ENCODE measurements at places on chromosomes 1 and 21.

- DNase-seq = no peak
Measured at GRCh38 chr1:85282424-85282823, 6.0 kb upstream of the BCL10 start.

DNA sequence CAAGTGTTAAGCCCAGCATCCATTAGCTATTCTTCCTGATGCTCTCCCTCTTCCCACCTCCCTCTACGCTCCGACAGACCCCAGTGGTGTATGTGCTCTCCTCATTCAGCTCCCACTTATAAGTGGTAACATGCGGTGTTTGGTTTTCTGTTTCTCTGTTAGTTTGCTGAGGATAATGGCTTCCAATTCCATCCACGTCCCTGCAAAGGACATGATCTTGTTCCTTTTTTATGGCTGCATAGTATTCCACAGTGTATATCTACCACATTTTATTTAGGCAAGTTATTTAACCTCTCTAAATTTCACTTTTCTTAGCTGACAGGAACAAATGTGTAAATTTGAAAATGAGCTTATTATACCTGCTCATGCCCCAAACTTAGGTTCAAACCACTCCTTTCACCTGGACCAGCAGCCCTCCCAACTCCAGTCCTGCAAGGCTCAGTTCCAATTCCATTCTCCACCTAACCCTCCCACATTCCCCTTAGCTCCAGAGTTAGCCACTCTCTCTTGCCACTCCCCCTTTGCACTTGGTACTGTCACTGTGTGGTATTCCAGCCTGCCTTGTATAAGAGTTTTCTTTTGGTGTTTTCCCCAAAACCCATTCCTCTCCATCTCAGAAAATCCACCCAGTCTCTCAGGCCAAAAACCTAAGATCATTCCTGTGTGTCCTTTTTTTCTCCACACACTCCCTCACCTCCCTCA lies 1.7 kb upstream of the PEF1 start:
- no peak for DNase-seq

DNA sequence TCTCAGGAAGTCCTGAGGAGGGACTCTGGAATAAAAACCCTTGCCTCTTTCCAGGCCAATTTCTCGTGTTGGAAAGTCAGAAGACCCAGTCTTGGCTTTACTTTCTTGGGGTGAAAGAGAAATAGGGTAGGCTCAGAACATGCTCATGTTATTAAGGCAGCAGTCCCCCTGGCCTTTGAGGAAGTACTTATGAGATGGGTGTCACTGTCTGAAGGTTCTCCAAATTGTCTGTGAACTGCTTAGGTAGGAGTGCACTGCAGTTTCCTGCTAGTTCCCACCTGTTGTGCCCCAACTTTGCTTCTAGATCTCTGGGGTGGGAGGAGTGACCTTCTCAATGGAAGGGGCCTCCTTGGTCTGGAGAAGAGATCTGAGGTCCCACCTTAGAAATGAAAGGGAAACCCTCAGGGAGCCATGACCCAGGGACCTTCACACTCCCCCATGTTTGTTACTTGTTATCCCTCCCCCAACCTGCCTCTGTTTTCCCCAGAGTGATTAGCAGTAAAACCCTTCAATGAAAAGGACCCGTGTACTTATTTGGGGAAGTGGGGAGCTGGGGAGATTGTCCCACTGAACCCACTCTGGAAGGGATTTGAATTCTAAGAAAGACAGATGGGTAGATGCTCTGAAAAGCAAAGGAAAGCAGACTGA lies 5.7 kb downstream of the ZNF691 start:
- no peak for DNase-seq

GRCh38 chr1:62131093-62131725 lies 63.4 kb upstream of the L1TD1 start:
- no peak for DNase-seq

DNA sequence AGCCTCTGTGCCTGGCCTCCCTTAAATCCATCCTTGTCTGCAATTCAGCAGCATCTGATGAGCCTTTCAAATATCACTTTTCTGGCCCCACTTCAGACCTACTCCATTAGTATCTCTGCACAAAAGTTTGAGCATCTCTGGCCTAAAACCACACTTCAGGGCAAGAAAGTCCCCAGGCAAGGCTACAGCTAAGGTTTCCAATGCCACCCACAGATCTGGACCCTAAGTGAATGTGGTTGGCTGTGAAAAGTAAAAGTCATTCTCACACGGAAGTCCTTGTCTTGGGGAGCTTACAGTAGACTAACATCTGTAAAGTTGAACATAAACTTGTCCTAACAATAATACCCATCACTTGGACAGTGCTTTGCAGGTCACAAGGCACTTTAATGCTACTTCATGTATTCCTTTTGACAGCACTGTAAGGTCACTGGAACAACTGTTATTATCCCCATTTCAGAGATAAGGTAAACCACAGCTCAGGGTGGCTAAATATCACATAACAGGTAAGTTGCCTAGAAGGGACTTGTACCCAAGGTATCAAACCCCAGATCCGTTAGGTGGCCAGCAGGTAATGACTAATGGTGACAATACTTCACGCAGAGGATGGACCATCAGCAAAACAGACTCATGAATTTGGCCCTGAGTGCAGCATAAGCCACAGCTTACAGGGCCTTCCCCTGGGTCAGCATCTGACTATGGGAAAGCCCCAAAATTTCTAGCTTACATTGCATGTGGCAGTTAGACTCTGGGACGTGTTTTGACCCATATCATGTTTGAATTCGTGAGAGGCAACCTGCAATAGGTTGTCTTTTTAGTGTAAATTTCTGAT lies 356.0 kb downstream of the HHAT start:
- DNase-seq = no peak

- DNase-seq = no peak
Measured at GRCh38 chr21:42226626-42227025, 7.7 kb downstream of the ABCG1 start.

DNA sequence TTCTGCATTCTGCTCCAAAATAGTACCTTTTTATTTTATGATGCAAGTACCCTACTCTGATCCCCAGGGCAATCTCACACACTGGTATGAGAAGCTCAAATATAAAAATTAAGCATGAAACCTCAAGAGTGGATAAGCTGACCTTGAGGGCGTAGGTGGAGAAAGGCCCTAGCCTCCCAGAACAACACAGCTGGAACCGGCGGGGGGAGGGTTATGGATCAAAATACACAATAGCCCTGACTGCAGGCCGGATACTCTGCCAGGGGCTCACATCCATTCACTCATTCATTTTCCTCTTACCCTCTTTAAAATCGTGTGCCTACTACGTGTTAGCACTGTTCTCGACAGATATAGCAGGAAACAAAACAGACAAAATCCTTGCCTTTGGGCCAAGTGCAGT lies 32.8 kb upstream of the ECE1 start:
- no peak for DNase-seq

- no peak for DNase-seq
Measured at GRCh38 chr1:184629266-184629665, 125.4 kb downstream of the EDEM3 start.

GRCh38 chr1:189847613-189848012 lies 630.1 kb downstream of the BRINP3 start:
- DNase-seq = no peak

DNA sequence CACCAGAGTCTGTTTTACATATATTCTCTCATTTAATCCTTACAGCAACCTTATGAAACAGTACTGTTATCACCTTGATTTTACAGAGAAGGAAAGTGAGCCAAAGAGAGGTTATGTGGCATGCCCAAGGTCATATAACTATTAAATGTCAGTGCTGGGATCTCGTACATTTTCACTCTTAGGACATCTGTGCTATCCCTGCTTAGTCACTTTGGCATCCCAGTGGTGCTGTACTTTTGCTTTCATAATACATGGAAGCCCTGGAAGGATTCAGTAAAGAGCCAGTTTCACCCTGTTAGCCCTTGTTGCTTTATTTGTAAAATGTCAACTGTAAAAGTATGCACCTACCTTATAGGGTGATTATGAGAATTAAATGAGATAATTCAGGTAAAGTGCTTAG lies 104.4 kb downstream of the NFIA start:
- no peak for DNase-seq

DNA sequence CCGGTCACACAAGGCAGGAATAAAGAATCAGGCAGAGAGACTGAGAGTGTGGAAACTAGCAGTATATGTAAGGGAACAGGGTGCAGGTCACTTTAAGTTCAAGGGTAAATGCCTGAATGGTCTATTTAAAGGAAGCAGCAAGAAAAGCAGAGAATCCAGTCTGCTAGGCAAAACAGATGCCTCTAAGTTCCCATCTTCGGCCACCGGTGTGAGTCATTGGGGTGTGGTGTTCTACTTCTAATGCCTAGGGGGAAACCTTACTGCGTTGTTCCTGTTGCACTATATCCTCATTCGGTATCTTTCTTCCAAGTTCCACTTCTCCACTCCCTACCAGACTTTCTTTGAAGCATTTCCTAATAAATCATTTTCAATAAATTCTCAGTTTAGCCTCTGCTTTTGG lies 259.9 kb downstream of the HHIPL2 start:
- no peak for DNase-seq

DNA sequence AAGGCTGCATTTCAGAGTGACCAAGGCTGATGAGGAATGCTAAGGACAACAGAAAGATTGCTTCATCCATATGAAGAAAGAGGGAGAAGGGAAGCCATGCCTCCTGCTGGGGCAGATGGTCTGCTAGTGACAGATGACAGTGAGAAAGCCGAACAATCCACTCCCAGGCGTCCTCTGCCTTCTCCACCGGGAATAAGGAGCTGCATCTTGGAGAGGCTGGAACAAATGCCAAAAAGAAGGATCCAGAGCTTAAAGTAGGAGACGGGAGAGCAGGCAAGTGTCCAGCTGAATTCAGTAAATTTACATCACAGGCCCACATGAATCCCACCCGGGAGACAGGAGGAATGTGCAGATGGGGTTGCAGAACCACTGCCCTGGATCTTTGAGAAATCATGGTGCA lies 33.4 kb downstream of the DDX20 start:
- no peak for DNase-seq

DNA sequence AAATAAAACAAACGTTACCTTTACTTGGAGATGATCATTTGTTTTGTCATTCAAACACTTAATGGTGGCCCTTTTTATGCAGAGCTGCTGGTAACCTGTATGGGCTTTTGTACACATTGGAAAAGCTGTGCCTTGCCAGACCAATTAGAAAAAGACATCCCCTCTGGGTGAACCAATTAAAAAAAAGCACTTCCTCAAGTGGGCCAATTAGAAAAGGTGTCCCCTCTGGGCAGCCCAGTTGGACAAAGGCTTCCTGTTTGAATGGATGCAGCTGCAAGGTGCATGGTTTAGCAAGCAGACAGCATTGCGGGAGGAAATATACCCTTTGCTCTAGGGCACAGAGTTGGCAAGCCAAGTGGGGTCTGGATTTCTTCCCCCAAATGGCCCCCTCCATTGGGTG lies 21.6 kb downstream of the HUNK start:
- no peak for DNase-seq

GRCh38 chr1:217535601-217536377 lies 95.1 kb downstream of the GPATCH2 start:
- DNase-seq = no peak

GRCh38 chr1:238242181-238242580 lies 351.5 kb upstream of the ZP4 start:
- DNase-seq = no peak

- no peak for DNase-seq
Measured at GRCh38 chr1:204456826-204457442, 37.7 kb downstream of the PIK3C2B start.

DNA sequence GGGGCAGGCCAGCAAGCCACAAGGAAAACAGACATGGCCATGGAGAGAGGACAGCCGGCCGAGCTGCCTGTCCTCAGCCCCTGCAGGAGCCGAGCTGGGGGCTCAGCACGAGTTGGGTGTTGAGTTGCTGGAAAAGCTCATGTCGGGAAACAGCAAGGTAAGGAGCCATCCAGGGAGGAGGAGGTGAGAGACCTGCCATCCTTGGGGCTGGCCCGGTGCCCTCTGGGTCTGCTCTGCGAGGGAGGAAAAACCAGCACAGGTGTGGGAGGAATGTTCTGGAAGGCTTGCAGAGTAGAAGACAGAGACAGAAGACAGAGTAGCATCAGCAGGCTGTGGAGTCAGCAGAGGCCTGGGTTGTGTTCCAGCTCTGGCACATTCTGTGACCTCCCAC lies 548.8 kb downstream of the PTPRU start:
- no peak for DNase-seq

DNA sequence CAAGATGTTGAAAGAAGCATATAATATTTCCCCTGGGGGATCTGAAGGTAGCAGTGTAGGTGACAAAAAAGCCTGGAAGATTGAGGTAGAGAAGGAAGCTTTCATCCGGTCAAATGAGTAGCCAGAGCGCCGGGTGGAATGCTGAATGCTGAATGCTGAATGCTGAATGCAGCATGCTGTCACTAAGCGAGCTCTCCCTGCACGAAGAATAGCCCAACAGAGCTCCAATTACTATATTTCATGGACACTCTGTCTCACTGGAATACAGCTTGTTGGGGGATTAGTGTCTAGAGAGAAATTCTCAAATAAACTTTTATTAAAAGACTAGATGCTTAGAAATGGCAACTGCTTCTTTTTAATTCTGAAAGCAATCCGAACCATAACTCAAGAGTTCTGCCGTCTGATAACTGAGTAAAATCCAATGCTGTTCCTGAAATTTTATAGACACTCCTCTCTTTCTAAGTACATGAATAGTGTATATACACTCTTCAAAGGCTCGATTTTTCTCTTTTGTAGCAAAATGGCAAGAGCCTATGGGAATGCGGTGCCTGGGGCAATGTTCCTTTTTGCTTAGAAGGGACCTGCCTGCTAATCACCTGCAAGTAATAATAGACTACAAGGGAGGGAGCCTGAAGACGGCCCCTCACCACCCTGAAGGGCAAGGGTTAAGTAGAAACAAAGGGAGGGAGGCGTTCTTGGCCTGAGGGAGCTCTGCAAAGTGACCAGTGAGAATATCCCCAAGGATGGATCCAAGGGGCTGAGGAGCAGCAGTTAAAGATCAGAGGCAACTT lies 203.7 kb upstream of the ESRRG start:
- no peak for DNase-seq

DNA sequence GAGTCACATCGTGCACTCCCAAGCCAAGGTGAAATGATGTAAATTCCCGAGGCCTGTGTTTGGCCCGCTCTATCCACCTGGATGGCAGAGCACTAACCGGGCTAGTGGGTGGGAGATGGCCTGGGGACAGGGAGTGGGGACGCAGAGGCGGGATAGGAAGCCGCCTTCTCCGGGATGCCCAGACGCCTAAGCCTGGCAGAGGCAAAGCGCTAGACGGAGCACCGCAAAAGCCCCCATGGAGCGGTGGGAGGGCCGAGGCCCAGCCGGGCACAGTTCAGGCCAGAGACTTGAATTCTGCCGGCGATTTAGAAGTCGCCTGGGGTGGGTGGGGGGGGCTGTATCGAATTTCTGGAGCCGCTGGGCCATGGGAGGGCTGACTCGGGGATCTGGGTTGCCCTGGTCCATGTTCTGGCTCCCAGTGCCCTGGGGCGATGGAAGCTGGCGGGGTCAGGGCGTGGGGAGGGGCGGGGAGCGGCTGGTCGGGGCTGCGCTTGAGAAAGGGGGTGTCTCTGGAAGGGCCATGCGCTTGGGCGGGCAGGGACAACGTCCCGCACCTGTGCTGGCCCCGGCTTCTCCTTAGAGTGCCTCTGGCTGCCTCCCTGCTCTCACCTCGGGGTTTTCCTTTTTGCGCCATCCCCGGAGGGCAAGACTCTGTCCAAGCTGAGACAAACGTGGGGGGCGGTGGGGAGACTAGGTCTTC lies 28.0 kb downstream of the KIAA2013 start:
- DNase-seq = no peak

GRCh38 chr1:156842618-156843300 lies 16.2 kb downstream of the INSRR start:
- DNase-seq = no peak

Data from central memory CD4-positive, alpha-beta T cell (primary cell).